ENCODE measurements at places on chromosomes 3 and 15.

DNA sequence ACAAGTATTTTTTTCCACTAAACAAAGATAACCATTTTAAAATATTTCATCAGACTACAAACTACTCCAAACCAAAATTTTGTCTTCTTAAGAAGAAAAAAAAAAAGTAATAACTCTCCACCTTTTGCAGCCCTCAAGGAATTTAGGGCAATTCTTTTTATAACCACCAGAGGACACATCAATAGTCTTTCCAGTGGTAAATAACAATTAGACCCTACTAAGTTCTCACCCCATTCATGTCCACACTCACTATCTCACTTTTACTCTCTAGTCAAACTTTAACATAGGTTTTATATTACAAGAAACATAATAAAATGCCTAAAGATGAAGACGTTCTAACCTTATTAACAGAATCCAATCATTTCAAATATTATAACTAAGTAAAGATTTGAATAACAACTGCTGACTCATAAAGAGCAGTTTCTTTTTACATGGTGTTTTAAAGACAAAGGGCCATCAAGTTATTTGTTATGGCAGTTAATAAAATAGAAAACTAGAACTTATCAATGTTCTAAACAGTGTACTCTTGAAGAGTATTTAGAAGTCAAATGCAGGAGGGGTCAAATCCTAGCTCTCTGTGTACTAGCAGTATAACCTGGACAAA lies 33.0 kb downstream of the CCDC39 start:
- no peak for DNase-seq

GRCh38 chr15:48708641-48709040 lies 63.1 kb upstream of the FBN1 start:
- DNase-seq: no peak

- no peak for DNase-seq
Observed at GRCh38 chr3:160169139-160169976, 55.9 kb upstream of the C3orf80 start.

GRCh38 chr3:123533554-123534159 lies 51.2 kb downstream of the HACD2 start:
- DNase-seq: no peak

DNA sequence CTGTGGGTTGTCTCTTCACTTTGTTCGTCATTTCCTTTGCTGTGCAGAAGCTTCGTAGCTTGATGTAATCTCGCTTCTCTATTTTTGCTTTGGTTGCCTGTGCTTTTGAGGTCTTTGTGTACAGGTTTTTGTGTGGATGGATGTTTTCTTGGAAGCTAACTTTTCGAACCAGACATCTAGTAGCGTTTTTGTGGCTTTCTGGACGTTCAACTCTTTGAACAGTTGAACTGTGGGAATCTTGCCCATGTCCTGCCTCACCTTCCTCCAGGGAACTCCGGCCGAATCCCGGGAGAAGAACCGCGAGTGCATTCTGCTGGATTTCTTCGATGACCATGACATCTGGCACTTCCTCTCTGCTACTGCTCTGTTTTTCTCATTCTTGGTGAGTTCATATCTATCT lies 70.6 kb downstream of the USF3 start:
- DNase-seq: no peak

GRCh38 chr3:45664578-45664977 lies 24.6 kb upstream of the SACM1L start:
- no peak for DNase-seq

Measured in NCI-H460 (cell line).